ENCODE measurements at places on chromosomes 5 and 9. TPM values are rescaled to one million over a fixed set of nuclear protein-coding genes. Genes with fewer than 3 reads are reported as not detected.
A peak's percentile ranks its signal among the peaks of the same experiment; 100 is the strongest.

DNA sequence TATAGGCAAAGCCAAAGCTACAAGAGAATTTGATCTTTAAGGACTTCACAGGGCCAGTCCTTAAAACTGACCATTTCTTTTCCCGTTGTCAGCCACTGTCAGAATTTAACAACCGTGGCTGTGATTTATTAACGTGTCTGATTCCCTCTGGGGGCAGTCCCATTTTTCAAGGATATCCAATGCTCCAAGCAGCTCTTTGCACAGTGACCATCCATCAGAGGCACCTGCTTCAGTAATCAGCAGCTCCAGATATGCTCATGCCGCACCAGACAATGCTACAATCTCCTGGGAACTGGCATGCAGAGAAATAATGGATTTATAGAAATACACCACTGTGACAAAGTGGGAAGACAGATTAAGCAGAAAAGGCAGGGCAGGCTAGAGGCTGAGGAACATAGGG, 163.3 kb upstream of the PPP1R2B start:
- no peak for DNase-seq
- no peaks in the 10 kb centered on the region for H3K36me3 ChIP-seq
- H3K27ac ChIP-seq: no peak overlapping the region
- H3K4me1 ChIP-seq: peaks cover 37% of the 10 kb centered on the region

GRCh38 chr5:146520731-146521130, 4.7 kb upstream of the GPR151 start:
- DNase-seq: peak; percentile 65
- no peaks in the 10 kb centered on the region for H3K27me3 ChIP-seq
- no peak overlapping the region for H3K4me3 ChIP-seq
- H3K36me3 ChIP-seq: no peaks in the 10 kb centered on the region

DNA sequence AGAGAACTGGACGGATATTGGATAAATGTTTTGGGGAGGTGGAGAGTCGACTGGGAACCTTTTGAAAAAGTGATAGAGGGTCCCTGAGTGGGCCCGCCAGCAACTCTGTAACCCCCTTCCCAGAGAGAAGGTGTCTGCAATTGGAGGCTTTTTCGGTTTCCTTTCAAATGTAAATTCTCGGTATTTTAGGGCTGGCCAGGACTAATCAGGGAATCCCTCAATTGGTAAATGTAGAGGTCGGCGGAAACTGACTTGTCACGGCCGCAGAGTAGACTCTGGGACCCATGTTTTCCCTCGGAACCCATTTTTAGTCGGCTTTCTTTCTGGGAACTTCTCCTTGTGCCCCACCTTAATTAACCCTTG, 524 bp downstream of the CCNB1 start:
- no peak for DNase-seq
- H3K36me3 ChIP-seq: no peaks in the 10 kb centered on the region
- peaks cover 54% of the 10 kb centered on the region for H3K4me1 ChIP-seq
- H3K4me3 ChIP-seq: peak overlapping the region; percentile 95
- no peaks in the 10 kb centered on the region for H3K27me3 ChIP-seq

- no peak for DNase-seq
- H3K4me1 ChIP-seq: no peaks in the 10 kb centered on the region
- H3K36me3 ChIP-seq: no peaks in the 10 kb centered on the region
These were observed 244.4 kb upstream of the ADRA1B start for GRCh38 chr5:159671886-159672285.

DNA sequence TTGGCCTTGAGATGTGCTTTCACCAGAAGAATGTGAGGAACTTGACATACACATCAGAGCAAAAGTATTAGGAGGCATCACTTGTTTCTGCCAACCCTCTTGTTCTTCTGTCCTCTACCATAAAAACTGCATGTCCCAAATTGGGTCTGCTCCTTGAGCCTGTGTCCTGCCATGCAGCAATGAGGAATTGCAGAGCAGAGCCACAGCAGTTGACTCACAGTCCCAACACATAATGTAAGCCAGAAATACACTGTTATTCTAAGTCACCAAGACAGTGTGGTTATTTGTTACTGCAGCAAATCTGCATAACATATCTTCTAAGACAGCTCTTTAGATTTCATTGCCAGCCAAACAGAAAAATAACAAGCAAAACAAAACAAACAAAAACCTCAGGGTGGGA, 598.2 kb downstream of the PRELID2 start:
- H3K36me3 ChIP-seq: no peaks in the 10 kb centered on the region
- H3K4me1 ChIP-seq: no peaks in the 10 kb centered on the region
- H3K27me3 ChIP-seq: no peaks in the 10 kb centered on the region
- no peak for DNase-seq

- no peak overlapping the region for H3K4me3 ChIP-seq
- DNase-seq: no peak
- no peak overlapping the region for H3K27ac ChIP-seq
- peaks cover 54% of the 10 kb centered on the region for H3K36me3 ChIP-seq
These were observed 27.7 kb upstream of the TNIP1 start for GRCh38 chr5:151108566-151108965.

The CDX1 gene
- total RNA-seq: not detected

The IFNA21 gene
- total RNA-seq: not detected

- no peaks in the 10 kb centered on the region for H3K36me3 ChIP-seq
- H3K27me3 ChIP-seq: no peaks in the 10 kb centered on the region
- no peak overlapping the region for H3K27ac ChIP-seq
- no peaks in the 10 kb centered on the region for H3K4me1 ChIP-seq
- peak; percentile 2 for DNase-seq
- H3K4me3 ChIP-seq: no peak overlapping the region
These were observed 208.1 kb upstream of the PIK3R1 start for GRCh38 chr5:68007451-68007850.

GRCh38 chr5:88957013-88957412, 74.0 kb upstream of the MEF2C start:
- H3K36me3 ChIP-seq: no peaks in the 10 kb centered on the region
- no peak overlapping the region for H3K4me3 ChIP-seq
- H3K27ac ChIP-seq: no peak overlapping the region
- no peaks in the 10 kb centered on the region for H3K27me3 ChIP-seq
- DNase-seq: no peak

- peak; percentile 2 for DNase-seq
- no peak overlapping the region for H3K27ac ChIP-seq
- no peak overlapping the region for H3K4me3 ChIP-seq
- H3K27me3 ChIP-seq: no peaks in the 10 kb centered on the region
- 0 out of 2 replicates have a peak, but pooled peaks cover 4% of the 10 kb centered on the region for H3K4me1 ChIP-seq
These were observed 72.3 kb downstream of the C9orf153 start for GRCh38 chr9:86187121-86187520.

DNA sequence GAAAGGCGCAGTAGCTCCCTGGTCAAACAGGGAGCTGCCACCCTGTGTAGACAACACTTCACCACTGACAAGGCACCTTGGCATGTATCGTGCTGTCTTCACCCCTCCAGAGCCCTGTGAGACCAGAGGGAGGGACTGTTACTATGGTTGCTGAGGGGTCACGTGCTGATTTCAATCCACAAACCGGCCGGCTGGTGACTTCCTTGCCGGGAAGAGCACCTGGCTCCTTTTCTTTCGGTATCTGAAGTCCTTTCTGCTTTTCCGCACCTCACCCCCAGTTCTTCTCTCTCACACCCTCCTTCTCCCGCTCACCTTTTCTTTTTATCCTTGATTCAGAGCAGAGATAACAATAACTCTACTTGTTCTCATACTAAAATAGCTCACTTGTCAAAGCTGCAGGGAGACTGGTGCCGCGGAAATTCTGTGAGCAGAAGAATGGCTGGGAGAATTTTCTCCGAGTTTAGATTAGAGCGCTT, 327.2 kb downstream of the ZSWIM6 start:
- H3K36me3 ChIP-seq: no peaks in the 10 kb centered on the region
- H3K4me3 ChIP-seq: no peak overlapping the region
- DNase-seq: no peak
- H3K27ac ChIP-seq: no peak overlapping the region
- 0 out of 2 replicates have a peak, but pooled peaks cover 2% of the 10 kb centered on the region for H3K27me3 ChIP-seq

- H3K27ac ChIP-seq: no peak overlapping the region
- DNase-seq: no peak
- H3K4me3 ChIP-seq: no peak overlapping the region
- no peaks in the 10 kb centered on the region for H3K36me3 ChIP-seq
These were observed 58.1 kb downstream of the KCNN2 start for GRCh38 chr5:114419959-114420358.

GRCh38 chr9:91426123-91426745, 2.6 kb upstream of the NFIL3 start:
- H3K27me3 ChIP-seq: no peaks in the 10 kb centered on the region
- DNase-seq: peak; percentile 53
- no peak overlapping the region for H3K4me3 ChIP-seq
- H3K36me3 ChIP-seq: no peaks in the 10 kb centered on the region
- peaks cover 22% of the 10 kb centered on the region for H3K4me1 ChIP-seq

DNA sequence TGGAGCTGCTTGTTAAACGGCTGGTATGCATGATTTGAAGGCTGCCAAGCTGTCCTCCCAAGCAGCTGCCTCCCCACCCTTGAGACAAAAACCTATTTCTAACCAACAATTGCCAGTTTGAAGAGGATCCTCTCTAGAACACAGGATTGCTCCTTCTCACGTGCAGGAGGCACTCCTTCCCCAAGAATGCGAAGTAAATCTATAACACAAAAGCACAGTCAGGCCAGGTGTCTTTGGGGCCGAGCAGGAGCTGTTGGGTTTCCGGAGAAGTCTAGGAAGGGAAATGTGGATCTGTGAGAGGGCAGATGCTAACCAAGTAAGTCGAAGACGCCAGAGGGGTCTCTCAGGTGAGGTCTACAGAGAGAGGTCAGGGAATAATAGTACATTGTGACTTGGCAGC, 35.4 kb upstream of the GNPDA1 start:
- H3K27me3 ChIP-seq: no peaks in the 10 kb centered on the region
- no peak for DNase-seq
- no peak overlapping the region for H3K4me3 ChIP-seq
- no peaks in the 10 kb centered on the region for H3K36me3 ChIP-seq
- no peaks in the 10 kb centered on the region for H3K4me1 ChIP-seq

Data from HepG2 (cell line).